Occipital lobe (tissue), 3 donors: ENCODE measurements at places on chromosomes 4 and X. TPM values are rescaled to one million over a fixed set of nuclear protein-coding genes. Genes with fewer than 3 reads are reported as not detected.
A peak's percentile ranks its signal among the peaks of the same experiment; 100 is the strongest.

- peak; percentile 17 for DNase-seq
Measured at GRCh38 chrX:3697701-3698279, 15.7 kb downstream of the PRKX start.

DNA sequence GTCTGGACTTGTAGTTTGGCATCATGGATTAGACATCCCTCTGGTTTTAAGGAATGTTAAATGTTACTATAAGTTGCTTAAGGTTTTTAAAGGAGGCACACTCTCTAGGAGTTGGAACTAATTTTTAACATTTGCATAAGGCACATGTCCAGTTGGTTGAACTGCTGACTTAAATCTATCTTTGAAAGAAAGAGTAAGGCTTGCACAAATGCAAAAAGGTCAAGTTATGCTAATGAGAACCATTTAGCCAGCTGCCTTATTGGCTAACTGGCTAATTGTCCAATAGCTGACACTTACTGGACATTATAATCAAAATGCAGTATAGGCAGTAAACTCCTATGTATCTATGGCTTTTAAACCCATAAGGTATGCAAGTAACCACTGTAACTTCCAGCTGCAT is 206.1 kb upstream of the TTC29 start:
- DNase-seq = no peak

DNA sequence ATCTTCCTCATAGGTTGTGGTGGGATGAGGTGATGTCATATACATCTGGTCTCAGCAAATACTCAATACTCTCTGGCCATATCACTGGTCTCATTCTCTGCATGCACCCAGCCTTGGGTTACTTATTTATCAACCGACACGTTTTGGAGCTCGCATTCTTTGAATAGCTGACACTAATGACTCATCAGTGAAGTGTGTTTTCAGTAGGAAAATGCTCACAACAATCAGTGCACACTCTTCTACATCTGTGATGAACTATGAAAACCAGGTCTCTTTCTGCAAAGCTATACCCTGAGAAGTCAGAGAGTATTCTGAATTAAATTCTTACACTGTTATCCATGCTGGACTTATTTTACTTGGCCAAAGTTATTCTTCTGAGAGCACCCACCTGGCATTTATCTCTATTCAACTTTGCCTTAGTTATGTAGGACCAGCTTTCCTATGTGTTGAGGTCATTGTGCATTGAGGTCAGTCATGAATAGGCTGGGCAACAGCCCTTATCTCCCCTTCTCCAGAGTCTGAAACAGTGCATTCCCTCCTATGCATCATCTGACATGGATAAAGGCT is 58.7 kb upstream of the DHX15 start:
- DNase-seq = no peak

MAML3 gene
- total RNA-seq = 4.4 TPM

GPR143 gene
- 1.2 TPM for total RNA-seq

SPANXA2 gene
- total RNA-seq = not detected

DNA sequence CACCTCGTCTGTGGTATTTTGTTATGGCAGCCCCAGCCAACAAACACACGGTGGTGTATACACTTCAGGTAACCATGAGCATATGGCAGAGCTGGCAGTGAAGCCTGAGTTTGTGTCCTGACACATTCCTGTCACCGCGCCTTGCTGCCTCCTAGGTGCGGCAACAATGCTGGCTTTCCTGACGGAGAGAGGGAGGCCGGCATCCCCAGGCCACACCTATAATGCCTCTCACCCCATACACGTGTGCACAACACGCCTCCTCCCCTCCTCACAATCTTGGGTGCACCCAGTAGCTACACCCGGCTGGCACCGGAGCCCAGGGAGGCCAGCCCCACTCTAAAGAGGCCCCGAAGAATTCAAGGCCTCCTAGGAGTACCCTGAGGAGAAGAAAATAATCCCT is 158.5 kb downstream of the NSUN7 start:
- no peak for DNase-seq

CABS1 gene
- total RNA-seq = not detected
